ENCODE measurements at places on chromosomes 3 and 15.

DNA sequence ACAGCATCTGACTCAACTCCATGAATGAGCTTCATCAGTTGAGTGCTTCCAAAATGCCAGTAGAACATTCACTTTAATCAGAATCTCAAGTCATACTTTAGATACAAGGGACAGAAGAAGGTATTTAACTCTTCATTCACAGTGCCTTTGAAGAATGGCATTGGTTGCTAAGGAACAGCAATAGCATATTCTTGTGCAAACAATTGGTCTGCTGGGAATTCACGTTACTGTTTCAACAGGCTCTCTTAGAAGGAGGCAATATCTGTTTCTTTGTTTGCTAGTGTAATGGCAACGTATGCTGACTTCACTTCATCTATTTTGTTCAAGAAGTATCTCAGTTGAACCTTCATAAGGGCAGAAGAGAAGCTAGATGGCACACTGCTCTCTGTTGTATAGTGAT, 113.9 kb downstream of the TMEM108 start:
- no peak for DNase-seq

DNA sequence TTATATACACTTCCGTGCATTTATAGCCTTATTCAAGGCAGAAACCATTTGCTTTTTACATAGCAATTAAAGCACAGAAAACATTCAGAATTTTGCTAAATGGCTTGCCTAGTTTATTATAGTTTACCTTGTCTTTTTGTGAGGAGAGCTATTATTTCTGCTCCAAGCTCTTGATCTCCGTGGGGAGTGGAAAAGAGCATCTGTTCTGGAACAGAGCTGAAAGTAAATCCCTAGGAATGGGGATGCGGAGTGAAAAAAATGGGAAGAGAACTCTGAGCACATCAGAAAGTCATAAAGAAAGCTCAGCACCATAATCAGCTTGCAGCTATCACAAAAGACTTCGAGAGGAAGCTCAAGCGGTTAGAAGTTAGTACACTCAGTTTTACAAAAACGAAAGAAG, 1006.7 kb downstream of the ROBO2 start:
- DNase-seq: no peak

GRCh38 chr3:195839260-195840010, 27.7 kb upstream of the MUC4 start:
- no peak for DNase-seq

GRCh38 chr3:183028416-183028815, 48.1 kb upstream of the DCUN1D1 start:
- DNase-seq: no peak

DNA sequence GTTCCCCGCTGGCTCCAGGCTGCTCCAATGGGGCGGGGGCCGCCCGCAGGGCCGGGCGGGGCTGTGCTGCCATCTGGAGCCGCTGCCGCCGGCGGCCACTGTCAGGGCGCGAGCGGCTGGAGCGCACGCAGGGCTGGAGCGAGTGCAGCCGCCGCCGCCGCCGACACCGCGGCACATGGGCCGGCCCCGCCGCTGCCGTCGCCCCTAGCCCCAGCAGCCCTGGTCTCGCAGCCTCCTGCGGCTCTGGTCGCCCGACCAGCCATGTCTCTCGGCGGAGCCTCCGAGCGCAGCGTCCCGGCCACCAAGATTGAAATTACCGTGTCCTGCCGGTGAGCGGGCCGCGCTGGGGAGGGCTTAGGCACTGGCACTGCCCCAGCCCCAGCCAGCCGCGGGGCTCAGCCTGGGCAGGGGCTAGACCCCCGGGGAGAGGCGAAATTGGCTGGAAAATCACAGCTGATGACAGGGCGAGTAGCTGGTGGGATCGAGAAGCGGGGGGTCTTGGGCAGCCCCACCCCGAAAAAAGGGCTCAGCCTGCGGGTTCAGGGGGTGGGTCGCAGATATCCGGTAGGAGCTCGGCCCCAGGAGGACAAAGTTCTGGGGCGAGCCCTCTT, at the start of gene CPNE9:
TSS of gene CPNE9 (plus strand) at position 98 of the 611 bp plus-strand sequence. CDS start at position 262, 164 bp downstream.
- DNase-seq: no peak

DNA sequence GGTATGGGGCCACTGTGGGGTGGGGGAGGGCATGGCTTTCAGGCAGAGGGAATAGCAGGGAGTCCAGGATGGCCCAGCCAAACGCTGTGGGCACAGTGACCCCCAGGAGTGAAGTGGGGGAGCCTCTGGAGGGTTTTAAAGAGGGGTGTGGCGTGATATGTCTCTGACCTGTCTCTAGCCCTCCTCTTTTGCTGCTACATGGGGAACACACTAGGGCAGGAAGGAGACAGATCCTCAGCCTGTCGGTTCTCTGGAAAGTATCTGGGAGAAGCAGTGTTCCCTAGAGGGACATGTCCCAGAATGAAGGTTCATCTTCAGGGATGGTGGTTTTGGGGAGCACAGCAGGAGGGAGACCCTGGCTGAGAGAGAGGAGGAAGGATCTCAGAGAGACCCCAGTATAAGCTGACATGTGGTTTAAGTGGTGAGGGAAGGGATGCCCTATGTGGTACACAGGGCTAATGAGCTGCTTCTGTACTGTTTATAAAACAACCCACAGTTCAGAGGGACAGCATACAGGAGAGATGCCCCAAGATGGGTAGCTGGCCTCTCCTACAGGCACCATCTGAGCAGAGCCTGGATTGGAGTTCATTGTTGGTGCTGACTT, 37.7 kb downstream of the TRIM71 start:
- no peak for DNase-seq

DNA sequence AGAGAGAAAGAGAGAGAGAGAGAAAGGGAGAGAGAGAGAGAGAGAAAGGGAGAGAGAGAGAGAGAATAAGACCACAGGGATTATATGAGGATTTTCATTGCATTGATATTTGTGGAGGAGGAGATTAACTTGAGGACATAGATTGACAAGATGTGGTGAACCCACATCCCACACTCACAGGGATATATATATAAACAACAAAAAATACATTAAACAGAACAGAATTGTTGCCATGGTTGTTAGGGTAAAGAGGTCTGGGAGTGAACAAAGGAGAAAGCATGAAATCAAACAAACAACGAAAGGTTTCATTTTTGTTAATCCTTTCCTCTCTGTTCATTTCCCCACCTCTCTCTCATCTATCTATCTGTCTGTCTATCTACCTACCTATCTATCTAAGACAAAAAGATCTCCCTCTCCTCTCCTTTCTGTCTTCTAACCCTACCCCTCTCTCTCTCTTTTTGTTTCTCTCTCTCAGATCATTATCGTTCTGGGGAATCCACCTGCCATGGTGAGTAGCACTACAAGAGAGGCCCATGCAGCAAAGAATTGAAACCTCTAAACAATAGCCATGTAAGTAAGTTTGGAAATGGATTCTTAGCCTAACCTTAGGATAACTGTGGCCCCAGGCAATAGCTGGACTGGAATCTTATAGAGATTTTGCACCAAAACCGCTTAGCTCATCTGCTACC, 280.9 kb downstream of the RAP2B start:
- DNase-seq: no peak

DNA sequence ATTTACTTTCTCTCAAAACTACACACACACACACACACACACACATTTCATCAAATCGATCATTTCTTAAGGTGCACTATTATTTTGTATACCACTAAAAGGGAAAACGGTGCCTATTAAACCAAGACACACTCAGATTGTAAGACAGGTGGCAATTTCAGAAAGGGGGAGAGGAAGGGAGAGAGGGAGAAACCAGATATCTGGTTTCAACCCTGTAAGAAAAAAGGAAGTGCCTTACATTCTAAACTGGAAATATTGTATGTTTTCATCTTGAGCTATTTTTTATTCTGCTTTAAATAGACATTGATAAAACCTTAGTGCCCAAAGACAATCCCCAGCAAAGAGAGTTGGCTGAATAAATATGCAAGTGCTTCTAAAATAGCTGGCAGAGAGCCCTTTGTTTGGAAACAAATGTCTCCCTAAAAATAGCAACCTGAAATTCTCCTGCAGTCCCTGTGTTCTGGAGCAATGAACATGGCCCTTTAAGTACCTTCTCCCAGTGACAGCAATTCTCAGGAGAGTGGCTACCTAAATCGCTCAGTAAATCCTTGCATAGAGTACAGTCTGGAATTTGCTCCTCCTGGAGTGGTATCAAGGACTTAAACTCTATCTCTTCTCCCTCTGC, 85.7 kb downstream of the RARB start:
- no peak for DNase-seq

GRCh38 chr3:172542999-172543398, 19.8 kb upstream of the TNFSF10 start:
- DNase-seq: no peak
